ENCODE measurements at places on chromosomes 7 and 10.

GRCh38 chr10:29719281-29719675 is 84.5 kb upstream of the SVIL start:
- DNase-seq, result no peak

GRCh38 chr7:157461573-157462418 is 125.0 kb downstream of the DNAJB6 start:
- DNase-seq, result no peak

DNA sequence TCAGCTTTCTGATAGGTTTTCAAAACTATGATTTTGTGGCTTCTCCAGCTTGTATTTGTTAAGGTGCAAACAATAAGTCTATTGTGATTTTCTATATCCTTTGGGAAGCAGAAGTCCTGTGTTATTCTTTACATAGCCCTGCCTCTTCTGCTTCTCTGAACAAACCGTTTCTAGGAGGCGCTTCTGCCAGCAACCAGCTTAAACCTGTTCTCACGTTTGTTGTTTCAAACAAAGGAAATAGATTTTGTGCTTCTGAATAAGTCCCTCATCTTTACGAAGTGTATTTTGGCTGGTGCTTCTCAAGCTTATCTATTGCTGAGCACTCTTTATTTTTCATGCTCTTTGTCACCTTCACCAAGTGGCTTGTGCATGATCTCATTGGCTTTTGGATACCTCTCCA is 61.0 kb downstream of the VTI1A start:
- DNase-seq, result no peak

GRCh38 chr10:80421050-80421706 is 12.8 kb downstream of the PRXL2A start:
- DNase-seq, result no peak

- DNase-seq, result peak; percentile 99
Observed at GRCh38 chr10:14560274-14560673, 214.4 kb downstream of the FAM107B start.

GRCh38 chr7:143381427-143382125 is 431 bp downstream of the ZYX start:
- DNase-seq, result peak; percentile 50

DNA sequence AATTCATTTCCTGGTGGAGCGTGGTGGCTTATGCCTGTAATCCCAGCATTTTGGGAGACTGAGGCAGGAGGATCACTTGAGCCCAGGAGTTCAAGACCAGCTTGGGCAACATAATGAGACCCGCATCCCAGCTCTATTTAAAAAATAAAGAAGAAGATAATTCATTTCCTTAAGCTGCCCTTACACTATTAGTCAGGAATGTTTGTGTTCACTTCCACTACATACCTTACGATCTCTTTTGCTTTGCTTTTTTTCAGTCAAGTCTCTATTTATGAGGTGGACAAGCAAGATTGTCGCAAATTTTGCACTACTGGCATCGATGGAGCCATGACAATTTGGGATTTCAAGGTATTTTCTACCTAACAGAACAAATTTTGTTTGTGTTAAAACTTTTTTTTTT is 11.2 kb upstream of the ARPC1B start:
- no peak for DNase-seq

- DNase-seq, result no peak
Observed at GRCh38 chr7:155255621-155256020, 42.1 kb upstream of the INSIG1 start.

GRCh38 chr7:104900525-104901239 is 113.3 kb upstream of the KMT2E start:
- DNase-seq, result no peak

- peak; percentile 30 for DNase-seq
Observed at GRCh38 chr10:25017154-25017590, 760 bp downstream of the THNSL1 start.

DNA sequence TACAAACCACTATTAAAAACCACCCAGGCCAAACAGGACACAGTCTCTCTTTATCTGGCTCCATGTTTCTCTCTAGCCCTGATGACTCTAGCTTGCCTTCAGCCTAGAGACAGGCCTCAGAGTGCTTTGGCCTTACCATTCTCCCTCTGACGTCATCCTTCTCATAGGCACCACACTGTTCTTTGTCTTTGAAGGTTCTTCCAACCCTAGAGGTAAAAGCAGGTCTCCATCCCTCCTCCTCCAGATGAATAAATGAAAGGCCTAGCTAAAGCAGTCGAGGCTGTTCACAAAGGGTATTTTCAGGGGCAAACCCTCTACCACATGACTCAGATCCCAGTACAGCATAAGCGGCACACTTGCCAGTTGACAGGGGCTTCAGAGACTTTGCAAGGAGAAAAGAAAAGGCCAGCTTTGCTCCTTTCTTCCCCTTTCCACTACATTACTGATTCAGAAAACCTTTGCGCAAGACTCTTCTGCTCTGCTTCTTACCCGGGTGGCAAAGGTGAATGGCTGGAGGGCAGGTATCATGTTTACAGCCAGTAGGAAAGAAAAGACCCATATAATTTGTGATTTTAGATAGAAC is 14.8 kb downstream of the NFE2L3 start:
- no peak for DNase-seq

DNA sequence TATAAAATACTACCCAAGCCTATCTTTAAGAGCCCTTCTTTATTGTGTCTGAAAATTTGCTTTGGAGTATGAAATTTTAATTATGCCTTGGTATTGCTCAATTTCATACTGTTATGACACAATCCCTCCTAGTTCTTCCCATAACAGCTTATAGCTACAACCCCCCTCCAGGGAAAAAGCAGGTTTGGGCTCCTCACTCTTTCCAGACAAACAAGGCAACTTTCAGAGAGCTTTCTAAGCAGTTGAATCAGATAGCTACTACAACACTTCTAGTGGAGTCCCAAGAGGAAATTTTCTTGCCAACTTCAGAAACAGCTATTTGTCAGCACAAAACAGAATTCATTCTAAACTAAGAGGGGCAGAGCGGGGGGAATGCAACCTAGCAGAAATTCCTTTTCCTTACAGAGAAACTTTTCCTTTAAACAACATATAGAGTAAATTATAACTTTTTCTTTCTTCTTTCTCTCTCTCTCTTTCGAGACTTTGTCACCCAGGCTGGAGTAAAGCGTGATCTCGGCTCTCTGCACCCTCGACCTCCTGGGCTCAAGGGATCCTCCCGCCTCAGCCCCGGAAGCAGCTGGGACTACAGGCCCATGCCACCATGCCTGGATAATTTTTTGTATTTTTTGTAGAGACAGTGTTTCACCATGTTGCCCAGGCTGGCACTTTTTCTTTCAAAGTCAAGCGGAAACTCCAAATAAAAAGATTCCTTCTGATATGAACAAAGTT is 26.0 kb upstream of the JMJD1C start:
- DNase-seq, result peak; percentile 90

- DNase-seq, result no peak
Observed at GRCh38 chr10:59908808-59909143, 2.4 kb upstream of the CCDC6 start.

GRCh38 chr7:87816389-87816788 is 59.8 kb downstream of the SLC25A40 start:
- no peak for DNase-seq
